ENCODE measurements at places on chromosomes 12 and 14.

DNA sequence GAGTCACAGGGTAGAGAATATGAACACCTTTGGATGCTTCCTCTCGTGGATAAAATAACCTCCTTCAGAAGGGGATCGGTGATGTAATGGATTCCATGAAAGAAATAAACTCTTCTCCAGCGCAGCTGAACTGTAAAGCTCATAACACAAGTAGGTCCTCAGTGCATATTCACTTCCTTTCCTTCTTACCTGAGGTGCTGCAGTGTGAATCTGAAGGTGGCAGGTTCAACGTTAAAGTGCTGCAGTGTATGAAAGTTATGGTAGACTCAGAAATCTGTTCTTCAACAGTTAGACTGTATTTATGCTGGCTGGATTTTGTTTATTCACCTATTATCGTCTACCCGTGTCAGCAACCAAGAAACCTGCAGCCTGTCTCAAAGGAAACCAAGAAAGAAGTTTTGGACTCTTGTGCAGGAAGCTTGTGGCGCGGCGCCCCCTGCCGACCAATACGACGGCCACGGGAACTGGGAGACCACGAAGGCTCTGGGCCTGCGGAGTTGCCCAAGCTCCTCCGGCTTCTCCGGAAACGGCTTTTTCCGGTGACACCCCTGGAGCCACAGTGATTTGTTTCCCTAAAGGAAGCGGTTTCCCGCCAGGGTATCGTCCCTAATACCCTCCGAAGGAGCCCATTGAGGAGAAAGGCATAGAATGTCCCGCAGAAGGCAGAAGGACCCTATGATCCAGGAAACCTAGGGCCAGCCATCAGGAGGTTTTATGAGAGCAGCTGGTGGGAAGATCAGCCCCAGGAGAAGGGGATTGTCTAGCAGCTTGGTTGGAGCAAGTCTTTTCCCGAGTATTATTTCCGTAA lies 17.6 kb upstream of the RNASE3 start:
- DNase-seq, result no peak

DNA sequence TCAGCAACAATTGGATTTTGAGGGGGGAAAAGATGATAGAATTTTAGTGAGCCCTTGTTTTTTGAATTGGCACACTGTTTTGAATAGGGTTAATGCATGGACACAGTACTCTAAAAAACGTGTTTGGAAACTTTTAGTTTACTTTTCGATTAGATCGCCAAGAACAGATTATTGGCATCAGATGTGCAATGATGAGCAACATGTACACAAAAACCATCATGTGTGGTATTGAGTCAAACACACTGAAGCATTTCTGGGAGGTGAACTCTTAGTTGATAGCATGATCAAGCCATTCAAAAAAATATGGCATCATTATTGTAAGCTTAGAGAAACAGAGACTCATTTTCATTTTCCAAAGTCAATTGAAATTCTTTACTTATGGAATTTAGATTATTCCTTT lies 329.2 kb downstream of the ADAMTS20 start:
- no peak for DNase-seq

DNA sequence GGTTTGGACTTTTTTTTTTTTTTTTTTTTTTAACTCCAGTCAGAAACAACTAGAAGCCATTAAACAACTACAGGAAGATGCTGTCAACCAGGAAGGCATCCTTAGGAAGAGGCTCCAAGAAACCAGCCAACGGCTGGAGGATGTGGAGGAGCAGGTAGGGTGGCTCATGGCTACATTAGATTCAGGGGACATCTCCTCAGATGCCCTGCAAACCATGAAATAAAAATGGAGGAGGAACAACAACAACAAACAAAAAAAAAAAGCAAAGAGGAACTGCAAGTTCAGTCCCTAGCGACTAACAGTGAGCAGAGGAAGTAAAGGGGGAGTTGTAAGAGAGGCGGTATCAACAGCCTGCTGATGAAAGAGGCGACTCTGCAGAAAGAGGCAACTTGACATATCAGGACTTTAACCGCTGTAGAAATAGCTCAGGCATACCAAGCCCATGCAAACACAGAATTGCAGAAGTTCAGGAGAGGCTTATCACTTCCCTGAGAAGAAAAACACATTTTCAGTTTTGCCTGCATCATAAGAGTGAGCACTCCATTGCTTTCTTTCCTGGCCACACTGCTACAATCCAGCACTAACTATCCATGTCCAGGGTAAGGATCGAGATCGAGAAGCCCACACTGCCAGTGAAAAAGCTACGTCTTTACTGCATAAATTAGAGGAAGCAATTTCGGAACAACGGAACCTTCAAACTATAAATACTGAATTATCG lies 103.5 kb upstream of the BCAT1 start:
- DNase-seq, result no peak

DNA sequence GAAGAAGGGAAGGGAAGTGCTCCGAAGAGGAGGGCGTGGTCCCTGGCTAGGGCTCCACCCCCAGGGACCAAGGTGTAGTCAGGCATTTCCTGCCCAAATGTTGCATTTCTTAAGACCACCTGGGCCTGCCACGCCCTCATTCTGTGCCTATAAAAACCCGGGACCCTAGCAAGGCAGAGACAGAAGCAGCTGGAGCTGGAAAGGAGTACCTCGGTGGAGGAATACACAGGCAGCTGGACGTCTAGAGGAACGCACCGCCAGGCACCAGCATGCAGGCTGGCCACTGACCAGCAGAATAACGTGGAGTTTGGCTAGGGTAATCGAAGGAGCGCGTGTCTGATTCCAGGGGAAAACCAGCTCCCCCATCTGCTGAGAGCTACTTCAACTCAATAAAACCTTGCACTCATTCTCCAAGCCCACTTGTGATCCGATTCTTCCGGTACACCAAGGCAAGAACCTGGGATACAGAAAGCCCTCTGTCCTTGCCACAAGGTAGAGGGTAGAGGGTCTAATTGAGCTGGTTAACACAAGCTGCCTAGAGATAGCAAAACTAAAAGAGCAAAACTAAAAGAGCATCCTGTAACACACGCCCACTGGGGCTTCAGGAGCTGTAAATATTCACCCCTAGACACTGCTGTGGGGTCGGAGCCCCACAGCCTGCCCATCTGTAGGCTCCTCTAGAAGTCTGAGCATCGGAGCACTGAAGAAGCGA lies 21.0 kb downstream of the CFL2 start:
- DNase-seq, result no peak

DNA sequence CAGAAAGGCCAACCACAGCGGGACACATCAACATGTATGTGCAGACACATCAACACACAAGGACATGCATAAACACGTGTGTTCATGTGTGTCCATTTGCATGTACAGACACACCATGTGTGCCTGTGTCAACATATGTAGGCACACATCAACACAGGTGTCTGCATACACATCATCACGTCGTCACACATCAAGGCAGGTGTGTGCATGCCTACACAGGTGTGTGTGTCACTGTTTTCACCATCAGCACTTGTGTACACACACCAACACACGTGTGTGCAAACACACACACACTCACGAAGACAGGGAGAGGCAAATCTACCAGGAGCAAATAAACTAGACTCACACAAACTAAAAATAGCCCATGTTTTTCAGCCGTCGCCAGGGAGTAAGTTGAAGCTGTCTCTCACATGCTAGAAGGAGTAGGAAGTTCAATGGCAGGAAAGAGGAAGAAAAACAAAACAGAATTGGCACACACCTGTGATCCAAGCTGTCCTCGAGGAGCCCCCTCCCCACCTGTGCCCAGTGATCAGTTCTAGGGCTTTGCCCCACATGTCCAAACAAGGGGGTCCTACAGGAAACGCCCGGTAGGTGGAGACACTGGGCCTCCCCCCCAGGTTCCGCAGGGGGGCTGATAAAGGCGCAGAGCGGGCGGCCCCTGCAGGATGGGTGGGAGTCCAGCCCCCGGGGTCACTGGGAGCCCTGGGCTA lies 7.4 kb downstream of the SCARB1 start:
- DNase-seq, result no peak

DNA sequence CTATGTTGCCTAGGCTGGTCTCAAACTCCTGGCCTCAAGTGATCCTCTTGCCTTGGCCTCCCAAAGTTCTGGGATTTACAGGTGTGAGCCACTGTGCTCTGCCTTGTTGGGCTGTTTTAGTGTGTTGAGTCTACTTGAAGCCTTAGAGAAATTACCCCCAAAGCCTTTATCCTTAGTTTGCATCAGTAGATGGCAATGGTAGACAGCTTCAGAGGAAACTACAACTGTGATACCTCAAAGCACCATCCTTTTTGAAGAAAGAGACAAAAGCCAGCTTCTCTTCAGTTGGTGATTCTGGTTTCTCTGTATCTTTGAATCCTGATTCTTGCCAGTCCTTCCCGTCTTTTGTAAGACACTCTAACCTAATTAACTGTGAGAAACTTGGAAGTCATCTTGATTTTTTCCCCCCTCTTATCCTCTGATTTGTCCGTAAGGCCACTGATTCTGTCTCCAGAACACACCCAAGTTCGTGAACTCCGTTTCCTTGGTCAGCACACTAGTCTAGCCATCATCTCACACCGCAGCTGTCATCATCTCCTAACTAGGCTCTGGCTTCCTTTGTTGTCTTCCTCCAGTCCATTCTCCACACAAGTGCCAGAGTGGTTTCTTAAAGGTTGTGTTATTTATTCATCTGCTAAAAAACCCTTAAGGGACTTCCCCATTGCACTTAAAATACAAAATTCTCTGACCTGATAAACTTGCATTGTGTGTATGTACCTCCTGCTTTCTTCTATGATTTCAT lies 20.2 kb downstream of the ATP2A2 start:
- no peak for DNase-seq

- DNase-seq, result no peak
These were observed 1.6 kb upstream of the SLC7A8 start for GRCh38 chr14:23185063-23185462.

- DNase-seq, result peak; percentile 12
These were observed 134.2 kb downstream of the SYNE2 start for GRCh38 chr14:63986789-63987533.

DNA sequence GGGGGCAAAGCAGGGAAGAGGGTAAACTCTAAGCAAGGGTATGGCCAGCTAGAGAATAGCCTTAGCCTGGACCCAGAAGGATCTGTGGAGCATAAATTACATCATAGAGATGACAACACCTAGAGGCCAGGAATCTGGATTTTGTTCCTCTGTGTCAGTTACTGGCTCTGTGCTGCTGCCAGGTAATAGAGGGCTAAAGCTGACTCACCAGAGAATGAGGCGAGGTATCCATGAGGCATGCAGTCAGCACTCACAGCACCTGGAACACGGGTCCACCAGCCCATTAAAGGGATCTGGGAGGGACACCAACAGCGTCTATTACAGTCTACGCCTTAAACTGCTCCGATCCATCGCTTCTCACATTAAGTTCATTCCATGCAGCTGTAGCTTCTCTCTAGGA lies 74.9 kb upstream of the CMKLR1 start:
- DNase-seq, result no peak

DNA sequence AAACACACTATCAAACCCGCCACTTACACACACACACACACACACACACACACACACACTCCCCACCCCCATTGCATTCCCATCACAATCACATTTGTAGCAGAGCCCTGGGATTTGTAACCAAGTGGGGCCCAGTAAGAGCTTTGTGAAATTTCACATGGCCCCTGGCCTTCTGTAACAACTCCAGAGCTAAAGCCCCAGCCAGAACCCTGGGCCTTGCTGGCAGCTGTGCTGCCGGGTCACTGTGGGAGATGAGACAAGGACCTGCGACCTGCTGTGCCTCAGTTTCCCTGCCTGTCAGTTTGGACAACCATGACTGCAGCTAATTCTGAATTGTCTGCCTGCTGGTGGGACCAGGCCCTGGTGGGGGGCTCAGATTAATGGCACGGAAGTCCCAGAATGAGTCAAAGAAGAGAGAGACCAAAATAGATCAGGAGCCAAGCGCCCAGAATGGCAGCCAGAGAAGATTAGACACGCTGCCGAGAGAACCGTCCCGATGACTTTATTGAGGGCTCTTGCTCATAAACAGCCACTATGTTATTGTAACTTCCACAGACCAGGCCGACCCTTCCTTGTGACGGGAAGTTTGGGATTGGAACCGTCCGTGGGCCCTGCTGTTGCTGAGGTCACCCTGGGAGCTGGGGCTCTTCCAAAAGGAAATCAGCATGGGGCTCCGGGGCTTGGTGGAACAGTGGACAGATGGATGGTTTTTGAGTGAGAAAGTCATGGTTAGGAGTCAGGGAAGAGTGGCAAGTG lies 123.1 kb downstream of the ZFP36L1 start:
- no peak for DNase-seq

GRCh38 chr12:124481257-124481750 lies 86.1 kb downstream of the NCOR2 start:
- DNase-seq, result no peak

GRCh38 chr14:50615552-50615951 lies 52.6 kb downstream of the SAV1 start:
- DNase-seq, result no peak

DNA sequence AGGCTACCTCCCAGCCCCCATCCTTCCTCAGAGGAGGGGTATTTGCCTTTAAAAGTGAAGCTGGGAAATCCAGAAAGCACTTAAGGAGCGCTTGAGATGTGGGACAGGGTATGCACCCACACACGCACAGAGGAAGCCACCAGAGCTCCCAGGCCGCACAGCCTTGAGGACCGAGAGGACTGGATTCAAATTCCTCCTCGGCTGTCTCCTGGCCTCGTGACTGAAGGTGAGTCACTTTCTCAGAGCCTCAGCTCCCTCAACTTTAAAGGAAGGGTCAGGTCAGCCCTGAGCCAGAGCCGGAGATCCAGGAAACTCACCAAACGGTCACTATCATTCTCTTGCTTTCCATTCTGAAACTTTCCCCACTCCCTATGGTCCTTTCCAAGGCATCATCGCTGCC lies 37.6 kb downstream of the BCL11B start:
- no peak for DNase-seq

DNA sequence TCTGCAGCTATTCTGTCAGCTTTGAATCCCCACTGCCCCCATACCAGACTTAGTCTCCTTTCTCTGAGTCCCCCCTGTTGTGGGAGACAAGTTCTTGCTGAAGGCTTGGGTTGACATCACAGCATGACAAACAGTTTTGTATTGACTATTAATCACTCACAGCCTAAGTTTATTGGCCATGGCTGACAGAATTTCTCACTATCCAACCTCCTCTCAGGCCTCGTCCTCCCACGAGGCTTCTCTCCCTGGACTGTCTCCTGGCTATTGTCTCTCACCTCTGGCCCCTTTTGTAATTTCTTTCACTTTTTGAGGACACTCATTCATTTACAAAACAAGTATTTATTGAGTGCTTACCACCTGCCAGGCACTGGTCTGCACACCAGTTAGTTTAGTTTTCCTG lies 35.2 kb upstream of the DCD start:
- no peak for DNase-seq

- no peak for DNase-seq
These were observed 1.2 kb downstream of the NTN4 start for GRCh38 chr12:95789126-95790032.

DNA sequence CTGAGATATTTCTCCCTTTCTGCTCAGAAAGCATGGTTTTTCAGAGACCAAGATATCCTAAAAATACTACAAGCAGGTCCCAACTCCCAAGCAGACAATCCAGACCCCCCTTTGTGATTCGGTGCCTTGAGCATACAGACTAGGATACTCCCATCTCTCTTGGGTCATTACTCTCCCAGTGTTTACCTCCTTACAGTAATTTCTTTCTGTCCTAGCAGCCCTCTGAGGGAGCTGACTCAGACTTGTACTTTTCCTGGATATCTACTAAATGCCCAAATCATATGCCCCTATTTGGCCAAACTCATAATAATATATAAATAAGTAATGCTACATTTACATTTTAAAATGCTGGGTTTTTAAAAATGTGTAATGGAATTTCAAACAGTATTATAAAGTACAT lies 355.6 kb downstream of the LRIG3 start:
- DNase-seq, result no peak

Data from NCI-H1436 treated with DMSO at 0.1 percent for 48 hours (cell line).